ENCODE measurements at places on chromosomes 7 and 10.

- no peak for DNase-seq
Observed at GRCh38 chr10:102674566-102674965, 30.3 kb downstream of the TRIM8 start.

DNA sequence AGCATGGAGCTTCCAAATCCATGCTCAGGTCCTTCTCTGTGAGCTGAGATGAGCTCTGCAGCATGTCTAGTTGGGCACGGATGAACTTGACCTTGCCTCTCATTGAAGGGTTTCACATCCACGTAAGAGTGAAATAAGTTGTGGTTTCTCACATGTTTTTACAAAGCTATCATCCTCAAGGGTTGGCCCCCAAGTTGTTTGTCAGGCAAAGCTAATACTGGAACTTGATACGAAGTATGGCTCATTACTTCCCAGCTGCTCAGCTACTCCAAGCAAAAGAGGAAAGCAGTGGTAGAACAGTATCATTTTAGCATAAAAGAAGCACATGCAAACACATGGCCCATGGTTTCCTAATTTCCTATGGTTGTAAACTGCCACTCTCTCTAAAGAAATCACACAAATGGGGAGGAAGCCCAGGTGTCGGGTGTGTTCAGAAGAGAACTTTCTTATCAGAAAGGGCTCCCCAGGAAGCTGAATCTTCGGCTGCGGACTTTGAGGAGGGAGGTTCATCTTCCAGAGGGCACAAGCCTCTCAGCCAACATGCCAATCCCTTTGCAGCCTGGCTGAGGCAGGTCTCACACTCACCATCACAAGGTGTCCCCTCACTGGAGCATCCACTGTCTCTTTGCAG lies 45.3 kb downstream of the PDLIM1 start:
- no peak for DNase-seq

- DNase-seq, result no peak
Observed at GRCh38 chr10:124912101-124912886, 29.6 kb upstream of the ZRANB1 start.

GRCh38 chr7:17099083-17099973 lies 199.1 kb upstream of the AHR start:
- DNase-seq, result no peak

DNA sequence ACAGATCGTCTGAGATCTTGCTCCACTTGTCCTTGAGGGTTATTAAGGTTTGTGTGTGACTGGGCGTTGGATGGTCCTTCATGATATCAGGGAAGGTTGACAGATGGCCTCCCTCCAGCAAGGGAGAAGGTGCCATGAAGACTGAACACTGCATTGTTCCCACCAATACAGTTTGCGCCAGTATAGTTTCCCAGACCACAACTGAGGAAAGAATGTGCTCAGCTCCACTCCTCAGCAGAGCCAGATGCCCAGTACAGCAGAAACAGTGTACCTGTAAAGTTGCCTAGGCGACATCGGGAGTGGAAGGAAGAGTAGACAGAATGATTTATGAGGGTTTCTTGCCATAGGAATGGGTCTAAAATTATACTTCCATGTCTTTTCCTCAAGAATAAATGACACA lies 137.5 kb downstream of the ST7 start:
- no peak for DNase-seq
